ENCODE measurements at places on chromosomes 3 and 15.

DNA sequence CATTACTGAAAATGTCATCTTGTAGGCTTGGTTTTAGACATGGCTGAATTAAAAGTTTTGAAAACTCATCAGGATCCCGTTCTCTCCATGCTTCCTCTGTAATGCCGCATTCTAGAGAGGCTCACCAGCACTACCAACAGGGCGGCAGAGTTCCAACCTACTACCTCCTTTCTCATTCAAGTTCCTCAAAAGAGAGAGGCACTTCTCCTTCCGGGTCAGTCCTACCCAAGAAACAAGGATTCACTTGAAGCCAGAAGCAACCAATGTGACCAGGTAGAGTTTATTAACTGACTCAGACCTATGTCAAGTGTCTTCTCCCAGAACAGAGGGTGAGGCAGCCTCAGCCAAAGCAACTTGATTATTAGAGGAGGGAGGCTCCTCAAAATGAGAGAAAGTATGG lies 59.8 kb upstream of the GYG1 start:
- DNase-seq, result no peak

GRCh38 chr15:76737573-76737972 lies 167.6 kb downstream of the SCAPER start:
- DNase-seq, result no peak

DNA sequence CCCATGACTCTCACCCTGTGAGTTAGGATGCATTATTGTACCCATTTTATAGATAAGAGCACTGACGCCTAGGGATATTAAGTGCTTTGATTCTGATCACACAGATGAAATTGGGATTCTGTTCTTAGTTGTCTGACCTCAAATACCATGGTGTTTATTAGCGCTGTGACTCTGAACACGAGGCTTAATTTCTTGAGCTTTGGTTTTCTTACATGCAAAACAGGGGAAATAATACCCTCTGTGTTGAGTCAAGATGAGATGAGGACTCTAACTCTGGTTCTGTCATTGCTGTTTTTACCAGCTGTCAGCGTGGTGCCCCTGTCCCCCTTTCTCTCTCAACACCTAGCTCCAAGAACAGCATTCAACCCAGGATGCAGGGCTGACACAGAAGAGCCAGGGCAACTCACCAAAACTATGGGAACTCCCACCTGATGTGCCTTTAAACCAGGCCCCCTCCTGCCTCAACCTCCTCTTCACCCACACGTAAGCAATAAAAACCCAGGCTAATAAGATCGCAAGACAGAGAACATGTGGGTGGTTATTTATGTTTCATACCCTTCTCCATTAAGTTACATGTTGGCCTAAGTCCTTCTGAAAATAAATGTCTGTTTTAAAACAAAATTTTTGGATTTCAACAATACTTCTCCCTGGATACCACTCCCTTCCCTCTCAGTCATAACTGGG lies 100.1 kb upstream of the SPATA12 start:
- no peak for DNase-seq

- no peak for DNase-seq
Observed at GRCh38 chr3:34634939-34635338, 836.5 kb downstream of the PDCD6IP start.

All from CD8-positive, alpha-beta memory T cell (primary cell).